ENCODE measurements at places on chromosomes 6 and 20. TPM values are rescaled to one million over a fixed set of nuclear protein-coding genes. Genes with fewer than 3 reads are reported as not detected.

The MICB gene
- 12.0 TPM for polyA plus RNA-seq

The SH3BGRL2 gene
- 0.95 TPM for polyA plus RNA-seq

- no peak for DNase-seq
Measured at GRCh38 chr6:85482206-85482904, 32.5 kb downstream of the NT5E start.

GRCh38 chr6:52426667-52427066 is 6.5 kb downstream of the EFHC1 start:
- DNase-seq = no peak

DNA sequence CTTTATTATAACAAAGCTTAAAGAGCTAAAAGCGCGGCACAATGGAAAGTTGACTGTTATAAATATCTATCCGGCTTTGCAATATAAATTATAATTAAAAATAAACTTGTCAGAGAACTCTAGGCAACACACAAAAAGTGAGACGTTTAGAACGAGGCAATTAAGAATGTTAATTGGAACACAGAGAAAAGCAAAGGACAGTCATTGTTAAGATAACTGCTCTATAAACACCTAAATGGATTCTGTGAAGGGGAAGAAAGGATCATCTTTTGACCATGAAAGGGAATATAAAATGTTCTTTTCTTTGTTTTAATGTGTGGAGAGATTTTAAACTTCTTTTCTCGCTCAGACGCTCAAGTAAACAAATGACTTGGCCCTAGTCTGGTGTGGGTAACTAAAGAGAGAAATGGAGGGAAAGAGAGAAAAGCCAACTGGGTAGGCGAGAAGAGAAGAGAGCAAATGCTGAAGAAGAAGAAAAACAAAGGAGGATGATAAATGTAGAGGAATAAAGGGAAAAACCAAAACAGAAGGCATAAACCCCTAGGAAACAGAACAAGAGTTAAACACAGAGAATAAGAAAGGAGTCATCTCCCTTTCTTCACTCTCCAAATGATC is 9.3 kb upstream of the SALL4 start:
- DNase-seq = no peak

DNA sequence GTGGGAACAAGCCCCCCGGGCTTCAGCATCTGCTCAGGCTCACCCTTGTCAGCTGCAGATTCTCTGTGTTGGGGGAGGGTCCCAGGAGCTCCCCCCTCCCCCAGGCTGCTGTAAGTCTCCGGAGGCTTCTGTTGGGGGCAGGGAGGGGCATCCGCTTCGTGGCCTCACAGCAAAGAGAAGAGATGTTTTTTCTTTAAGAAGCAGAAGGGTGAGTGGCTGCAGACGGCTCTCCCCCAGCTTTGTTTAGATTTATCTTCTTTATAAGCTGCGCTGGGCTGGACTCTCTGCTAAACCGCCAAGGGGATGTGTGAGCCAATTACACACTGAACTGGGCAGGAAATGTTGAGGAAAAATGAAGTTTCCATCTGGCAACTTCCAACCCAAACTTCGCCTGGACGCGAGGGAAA is 48.7 kb upstream of the GATA5 start:
- DNase-seq = no peak

DNA sequence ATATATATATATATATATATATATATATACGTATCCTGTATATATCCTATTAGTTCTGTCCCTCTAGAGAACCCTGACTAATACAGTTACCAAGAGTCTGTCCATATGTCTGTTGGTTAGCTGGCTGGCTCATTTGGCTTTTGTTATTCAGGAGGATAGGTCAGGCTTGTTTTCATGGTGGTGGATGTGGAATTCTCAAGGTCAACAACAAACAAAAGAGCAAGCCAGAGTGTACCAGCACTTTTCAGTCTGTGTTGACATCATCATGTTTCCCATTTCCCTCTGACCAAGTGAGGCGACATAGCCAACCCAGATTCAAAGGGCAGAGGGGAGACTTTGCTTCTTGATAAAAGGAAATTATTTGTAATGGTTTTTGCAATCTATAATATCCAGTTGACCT is 88.5 kb upstream of the PTCHD4 start:
- no peak for DNase-seq

GRCh38 chr6:25731721-25732120 is 22.8 kb upstream of the SLC17A4 start:
- DNase-seq = no peak

GRCh38 chr20:12566596-12566995 is 442.2 kb upstream of the SPTLC3 start:
- DNase-seq = no peak

DNA sequence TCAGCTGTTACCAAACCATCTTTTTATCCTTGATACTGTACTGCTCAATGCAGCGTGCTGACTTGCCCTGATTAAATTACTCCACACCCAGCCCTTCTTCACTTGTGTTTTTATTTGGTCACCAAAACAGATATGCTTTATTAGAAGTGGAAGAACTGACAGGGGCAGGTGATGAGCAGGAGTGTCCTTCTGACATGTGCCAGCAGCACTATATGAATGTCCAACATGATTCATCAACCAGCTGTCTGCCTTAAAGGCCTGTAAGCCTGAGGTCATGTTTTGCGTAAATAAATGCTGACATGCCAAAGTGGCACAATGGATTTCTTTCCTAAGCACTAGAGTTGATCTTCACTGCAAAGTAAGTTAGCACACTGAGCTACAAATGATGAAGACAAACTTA is 15.4 kb downstream of the POPDC3 start:
- DNase-seq = no peak

Data from CD8-positive, alpha-beta memory T cell (primary cell).